ENCODE measurements at places on chromosomes 5 and 9.

DNA sequence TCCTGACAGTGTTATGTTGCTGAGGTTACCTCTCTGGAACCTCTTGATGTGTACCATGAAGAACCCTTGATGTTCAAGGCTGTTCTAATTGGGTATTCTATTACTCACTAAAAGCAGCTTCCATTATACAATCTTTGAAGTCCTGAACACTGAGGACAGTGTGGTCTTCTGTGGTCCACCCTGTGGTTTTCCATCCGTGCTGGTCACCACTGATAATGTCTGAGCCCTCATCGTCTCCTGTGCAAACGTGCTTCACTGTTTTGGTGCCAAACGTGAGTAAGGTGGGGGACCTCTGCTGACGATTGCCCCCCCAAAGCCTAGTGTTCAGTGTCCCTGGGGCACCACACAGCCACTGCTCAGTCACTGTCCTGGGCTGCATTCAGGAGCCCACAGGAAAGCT, 259.7 kb upstream of the ANKRD55 start:
- no peak for DNase-seq

DNA sequence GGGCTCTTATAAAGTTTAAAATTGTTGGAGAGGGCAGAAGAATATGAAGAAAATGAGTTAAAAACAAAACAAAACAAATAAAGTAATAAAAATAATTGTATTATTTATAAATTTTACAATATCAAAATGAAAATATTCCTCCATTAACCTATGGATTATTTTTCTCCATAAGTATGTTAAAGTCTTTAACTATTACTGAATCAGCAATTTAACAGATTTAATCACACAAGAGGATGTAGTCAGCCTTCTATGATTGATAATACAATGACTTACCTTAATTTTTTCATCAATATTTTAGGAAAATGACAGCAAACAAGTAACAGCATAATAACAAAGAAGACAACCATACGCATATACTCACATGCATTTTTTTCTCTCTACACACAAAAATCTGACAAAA, 1195.3 kb upstream of the NUDT12 start:
- no peak for DNase-seq

DNA sequence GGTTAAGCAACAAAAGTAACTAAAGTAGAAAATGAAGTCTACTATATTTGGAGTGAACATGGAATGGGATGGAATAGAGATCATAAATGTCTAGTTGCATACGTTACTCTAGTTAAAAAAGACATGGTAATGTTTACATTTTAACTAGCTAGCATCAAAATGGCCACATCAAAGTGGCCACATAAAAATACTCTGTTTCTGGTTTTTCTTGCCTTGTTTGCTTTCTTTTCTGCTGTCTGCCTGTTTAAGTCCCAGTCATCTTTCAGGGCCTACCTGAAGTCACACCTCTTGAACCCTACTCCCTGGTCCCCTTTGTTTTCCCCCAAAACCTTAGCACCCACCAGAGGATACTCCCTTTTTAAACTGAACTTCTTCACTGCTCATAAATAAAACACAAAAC, 6.4 kb upstream of the KIF2A start:
- peak; percentile 61 for DNase-seq

- DNase-seq = no peak
Measured at GRCh38 chr9:132401824-132402223, 4.8 kb downstream of the TTF1 start.

- no peak for DNase-seq
Measured at GRCh38 chr9:37262410-37262809, 142.0 kb downstream of the ZCCHC7 start.

GRCh38 chr9:120184266-120184665, 395.7 kb downstream of the CDK5RAP2 start:
- no peak for DNase-seq

DNA sequence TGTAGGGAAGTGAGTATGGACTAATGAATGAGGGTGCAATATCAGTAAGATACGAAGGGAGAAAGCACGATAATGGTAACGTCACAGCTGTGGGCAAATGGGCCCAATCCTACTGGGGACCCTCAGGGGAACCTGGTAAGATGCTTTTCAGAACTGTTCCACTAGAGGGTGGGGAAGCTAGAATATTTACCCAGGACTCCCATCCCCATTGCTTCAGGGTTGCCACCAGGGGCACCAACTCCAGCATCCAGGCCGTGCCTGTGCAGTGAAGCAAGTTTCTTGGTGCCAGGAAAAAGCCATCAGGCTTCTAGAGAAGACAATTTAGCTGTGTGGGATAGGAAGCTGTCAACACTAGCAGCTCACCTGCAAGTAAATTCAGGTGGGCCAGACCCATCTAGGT, 409.3 kb downstream of the AGTPBP1 start:
- DNase-seq = no peak

- no peak for DNase-seq
Measured at GRCh38 chr5:123937230-123937629, 425.3 kb downstream of the CSNK1G3 start.

DNA sequence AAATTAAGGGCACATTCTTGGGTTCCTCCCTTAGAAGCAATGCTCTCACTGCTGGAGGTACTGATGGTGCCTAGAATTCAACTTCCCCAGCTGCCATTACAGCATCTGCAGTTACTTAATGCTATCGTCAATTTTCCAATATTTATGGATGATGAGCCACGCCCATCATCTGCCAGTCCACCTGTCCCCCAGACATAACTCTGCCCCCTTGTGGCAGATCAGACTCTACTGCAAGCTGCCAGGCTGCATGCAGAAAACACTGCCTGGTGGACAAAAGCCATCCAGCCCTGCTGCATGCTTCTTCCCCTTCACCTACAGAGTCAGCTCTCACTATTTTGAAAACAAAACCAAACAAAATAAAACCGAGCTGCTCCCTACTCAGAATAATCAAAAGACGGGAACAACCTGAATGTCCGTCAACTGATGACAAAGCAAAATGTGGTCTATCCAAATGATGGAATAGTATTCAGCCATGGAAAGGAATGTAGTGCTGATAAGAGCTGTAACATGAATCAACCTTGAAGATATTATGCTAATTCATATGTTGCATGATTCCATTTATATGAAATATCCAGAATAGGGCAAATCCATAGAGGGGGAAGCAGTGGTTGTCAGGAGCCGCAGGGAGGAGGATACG, 66.4 kb downstream of the RETREG1 start:
- DNase-seq = peak; percentile 19

- no peak for DNase-seq
Measured at GRCh38 chr5:87649455-87649854, 236.7 kb upstream of the CCNH start.

DNA sequence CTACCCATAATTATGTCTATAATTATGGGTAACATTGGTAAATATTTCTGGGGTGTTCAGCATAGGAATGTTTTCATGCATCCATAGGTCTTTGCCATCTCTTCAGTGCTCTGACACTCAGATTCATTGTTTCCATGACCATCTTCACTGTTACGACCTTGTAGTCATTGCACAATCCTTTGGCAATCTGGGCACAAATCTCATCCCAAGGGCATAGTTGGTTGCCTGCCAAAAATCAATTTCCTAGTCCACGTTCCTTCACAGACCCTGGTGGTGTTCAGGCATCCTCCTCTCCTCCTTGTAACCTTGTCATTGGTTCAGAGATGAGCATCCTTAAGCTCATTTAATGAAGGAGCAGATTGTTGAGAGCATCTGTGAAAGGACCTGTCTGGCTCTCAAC, 1400.7 kb downstream of the CDH12 start:
- no peak for DNase-seq

GRCh38 chr9:113635586-113635985, 172.1 kb downstream of the RGS3 start:
- DNase-seq = no peak

GRCh38 chr5:92548346-92548745, 1032.7 kb downstream of the NR2F1-AS1 start:
- no peak for DNase-seq

GRCh38 chr5:36703245-36703860, 96.9 kb downstream of the SLC1A3 start:
- no peak for DNase-seq

- DNase-seq = no peak
Measured at GRCh38 chr5:154479160-154479943, 1.3 kb upstream of the HAND1 start.

- no peak for DNase-seq
Measured at GRCh38 chr9:35835766-35836165, 6.7 kb downstream of the TMEM8B start.

DNA sequence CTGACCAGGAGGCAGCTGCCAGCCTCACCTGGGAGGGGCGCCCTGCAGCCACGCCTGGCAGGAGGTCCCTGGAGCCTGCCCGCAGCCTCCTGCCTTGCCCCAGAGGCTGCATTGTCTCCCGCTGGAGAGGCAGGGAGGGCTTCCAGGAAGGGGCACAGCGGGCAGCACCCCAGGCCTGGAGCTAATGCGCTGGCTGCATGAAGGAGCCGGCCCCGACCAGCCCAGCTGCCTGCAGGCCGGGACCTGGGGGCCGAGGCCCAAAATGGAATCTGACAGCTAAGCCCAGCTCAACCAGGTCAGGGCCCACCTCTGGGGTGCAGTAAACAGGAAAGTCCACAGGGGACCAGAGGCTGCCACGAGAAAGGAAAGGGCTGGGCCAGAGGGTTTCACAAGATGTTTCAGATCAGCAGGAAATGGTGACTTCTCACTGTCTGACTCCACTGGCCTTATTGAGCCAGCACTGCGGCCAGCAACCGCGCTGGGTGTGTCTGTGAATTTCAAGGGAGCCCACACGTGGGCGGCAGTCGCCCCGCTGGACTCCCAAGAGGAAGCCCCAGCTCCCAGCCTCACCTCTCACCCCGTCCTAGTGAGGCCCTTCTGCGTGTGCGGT, 18.6 kb upstream of the NOTCH1 start:
- DNase-seq = peak; percentile 15

DNA sequence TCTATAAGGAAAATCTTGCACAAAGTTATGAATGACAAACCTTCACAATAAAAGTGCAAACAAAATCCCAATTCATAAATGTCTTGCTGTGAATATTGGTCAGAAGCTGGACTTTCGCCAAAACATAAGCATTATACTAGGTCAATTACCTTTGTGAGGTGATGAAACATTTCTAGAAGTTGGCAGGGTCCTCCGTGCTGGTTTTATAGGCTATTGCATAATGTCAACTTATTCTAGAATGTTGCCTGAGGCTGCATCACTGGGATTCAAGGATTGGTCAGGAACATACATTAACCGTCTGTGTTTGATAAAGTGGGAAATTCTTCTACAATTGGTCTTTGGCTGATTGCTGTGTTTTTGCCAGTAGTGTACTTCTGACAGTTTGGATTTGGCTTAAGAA, 49.8 kb upstream of the PALM2AKAP2 start:
- DNase-seq = no peak

DNA sequence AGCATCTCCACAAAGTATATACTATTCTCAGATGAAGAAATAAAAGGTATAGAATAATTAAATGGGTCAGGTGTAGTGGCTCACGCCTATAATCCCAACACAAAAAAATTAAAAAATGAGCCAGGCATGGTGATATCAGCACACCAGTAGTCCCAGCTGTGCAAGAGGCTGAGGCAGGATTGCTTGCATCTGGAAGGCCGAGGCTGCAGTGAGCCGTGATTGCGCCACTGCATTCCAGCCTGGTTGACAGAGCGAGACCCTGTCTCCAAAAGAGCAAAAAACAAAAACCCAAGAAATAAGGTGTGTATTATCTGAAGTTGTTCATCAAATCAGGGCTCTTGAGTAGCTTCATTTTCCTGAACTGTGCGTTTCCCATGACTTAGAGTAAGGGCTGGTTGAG, 83.2 kb upstream of the MYO10 start:
- no peak for DNase-seq

GRCh38 chr5:172881691-172882370, 47.8 kb downstream of the ERGIC1 start:
- peak; percentile 40 for DNase-seq

GRCh38 chr5:178348356-178349074, 115.9 kb upstream of the PHYKPL start:
- DNase-seq = no peak

- no peak for DNase-seq
Measured at GRCh38 chr9:109316207-109316640, 4.6 kb downstream of the EPB41L4B start.

Data from CD4-positive, alpha-beta T cell treated with Interleukin-17A for 1 hour (primary cell).